CD14-positive monocyte (primary cell): ENCODE measurements at places on chromosomes 3 and 15. TPM values are rescaled to one million over a fixed set of nuclear protein-coding genes. Genes with fewer than 3 reads are reported as not detected.

The RARB gene
- polyA plus RNA-seq = not detected in 2 replicates

The CHRNB4 gene
- polyA plus RNA-seq = not detected

GRCh38 chr3:73601011-73601410, 23.7 kb downstream of the PDZRN3 start:
- DNase-seq = no peak

GRCh38 chr3:191328962-191329653, at the start of gene CCDC50:
Gene CCDC50 (plus strand): TSS chr3:191329394. CDS start chr3:191329675, 281 bp downstream.
- peak; percentile 37 for DNase-seq

GRCh38 chr3:23676093-23676492, 129.7 kb upstream of the UBE2E1 start:
- no peak for DNase-seq

DNA sequence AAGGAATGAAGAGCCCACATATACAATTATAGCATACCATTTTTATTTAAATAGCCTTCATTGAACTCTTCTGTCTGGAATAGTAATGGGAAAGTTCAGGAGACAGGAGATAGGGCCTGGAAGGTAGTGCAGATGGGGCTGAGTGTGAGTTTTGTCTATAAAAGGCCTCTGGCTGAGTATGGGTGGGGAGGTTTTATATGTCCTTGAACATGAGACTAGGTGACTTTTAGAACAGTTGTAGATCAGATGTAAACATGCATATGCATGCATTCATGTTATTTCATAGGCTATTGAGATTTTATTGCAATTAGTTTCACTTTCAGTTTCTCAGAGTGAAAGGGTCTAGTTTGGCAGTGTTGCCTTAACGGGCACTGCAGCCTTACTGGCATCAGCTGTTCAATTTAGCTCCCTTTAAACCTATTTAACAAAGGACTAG, 27.1 kb downstream of the CGGBP1 start:
- DNase-seq = peak; percentile 44
